Activated T-cell treated with anti-CD3 and anti-CD28 coated beads, Interleukin-2, amount 50 U/mL, for 72 hours (primary cell): ENCODE measurements at places on chromosomes 7 and 10. TPM values are rescaled to one million over a fixed set of nuclear protein-coding genes. Genes with fewer than 3 reads are reported as not detected.

The NCF1 gene
- 3.8 TPM for total RNA-seq

The TMEM229A gene
- not detected for total RNA-seq

The OR2A1 gene
- not detected for total RNA-seq

The LBX1 gene
- not detected for total RNA-seq

The TRIM50 gene
- total RNA-seq = not detected

The MMRN2 gene
- not detected for total RNA-seq

The STRA8 gene
- not detected for total RNA-seq

The ELFN1 gene
- not detected for total RNA-seq

The HOGA1 gene
- not detected for total RNA-seq

The CYP3A7 gene
- total RNA-seq = not detected

The GNAT3 gene
- total RNA-seq = not detected

The SPAM1 gene
- total RNA-seq = not detected

The SPDYE11 gene
- total RNA-seq = not detected

The ZEB1 gene
- total RNA-seq = 45.4 TPM

The TSPAN12 gene
- total RNA-seq = 0.19 TPM

The FZD8 gene
- 0.50 TPM for total RNA-seq

The GPRIN2 gene
- not detected for total RNA-seq

The SLC25A13 gene
- total RNA-seq = 8.4 TPM

The CALCR gene
- total RNA-seq = not detected

The HECW1 gene
- total RNA-seq = not detected

The PRF1 gene
- total RNA-seq = 44.5 TPM

The CYP3A4 gene
- not detected for total RNA-seq

The SRGN gene
- 902 TPM for total RNA-seq

The TMEM184A gene
- 0.10 TPM for total RNA-seq

The IFIT3 gene
- 19.5 TPM for total RNA-seq

The DENND10 gene
- total RNA-seq = 39.4 TPM

The BICC1 gene
- not detected for total RNA-seq

The FZD1 gene
- 1.0 TPM for total RNA-seq

The CPN1 gene
- not detected for total RNA-seq

The MMP21 gene
- total RNA-seq = not detected

The AKR1D1 gene
- total RNA-seq = not detected

The GJD4 gene
- not detected for total RNA-seq

The FGF8 gene
- total RNA-seq = 0.49 TPM

The PKD2L1 gene
- total RNA-seq = 0.30 TPM

The HTRA1 gene
- not detected for total RNA-seq

The ADIRF gene
- not detected for total RNA-seq

The NPY gene
- not detected for total RNA-seq

The TUBAL3 gene
- not detected for total RNA-seq

The PDE1C gene
- not detected for total RNA-seq

The ARMH3 gene
- total RNA-seq = 23.1 TPM

The ZNF487 gene
- 3.6 TPM for total RNA-seq

The LIPJ gene
- not detected for total RNA-seq

The COG5 gene
- total RNA-seq = 30.4 TPM

The STEAP1 gene
- total RNA-seq = 2.1 TPM

The ACTL6B gene
- total RNA-seq = not detected

The OGDHL gene
- total RNA-seq = 0.67 TPM

The TMEM196 gene
- not detected for total RNA-seq

The FRG2B gene
- not detected for total RNA-seq

The FBXO24 gene
- total RNA-seq = 3.6 TPM

The SLC16A12 gene
- not detected for total RNA-seq

The KCP gene
- total RNA-seq = not detected

The CCNY gene
- 78.6 TPM for total RNA-seq

The ZNF365 gene
- 0.30 TPM for total RNA-seq

The DCLRE1C gene
- 25.8 TPM for total RNA-seq

The EXOC6 gene
- total RNA-seq = 9.2 TPM

The CCDC172 gene
- not detected for total RNA-seq

The OR9A2 gene
- 0.32 TPM for total RNA-seq

The MYL7 gene
- total RNA-seq = not detected
